SHP77 treated with DMSO at 0.1 percent for 48 hours (cell line): ENCODE measurements at places on chromosomes 2 and 18.

GRCh38 chr2:106026271-106027190 lies 167.6 kb downstream of the UXS1 start:
- DNase-seq: no peak

DNA sequence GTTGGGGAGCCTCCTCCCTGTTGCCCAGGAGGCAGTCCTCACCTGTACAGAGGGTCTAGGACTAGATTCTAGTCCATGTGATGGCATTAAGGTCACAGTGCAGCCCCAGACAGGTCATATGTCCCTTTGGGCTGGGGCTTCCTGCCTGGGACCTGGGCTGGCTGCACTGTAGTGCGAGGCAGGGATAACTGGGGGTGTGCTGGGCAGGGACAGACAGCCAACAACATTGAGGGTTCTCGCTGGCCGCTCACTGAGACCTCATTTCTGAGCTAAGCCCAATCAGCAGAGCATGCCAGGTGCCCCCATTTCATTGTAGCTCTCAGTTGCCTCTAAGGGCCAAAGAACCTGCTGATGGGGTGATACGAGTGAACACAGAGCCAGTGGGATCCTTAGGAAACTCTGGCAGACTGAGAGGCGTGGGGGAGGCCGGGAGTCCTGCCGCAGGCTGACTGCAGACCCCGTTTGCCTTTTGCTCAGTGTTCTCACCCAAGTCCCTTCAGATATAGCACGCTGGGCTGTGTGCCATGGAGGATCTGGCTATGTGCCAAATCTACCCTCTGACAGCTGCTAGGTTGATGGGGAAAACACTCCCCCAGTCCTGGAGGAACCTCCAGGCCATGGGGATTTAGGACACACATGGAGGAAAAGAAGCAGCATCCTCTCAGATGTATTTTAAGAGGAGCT lies 51.9 kb downstream of the DYSF start:
- DNase-seq: peak; percentile 43

- no peak for DNase-seq
Measured at GRCh38 chr18:23314672-23315071, 138.4 kb upstream of the RIOK3 start.

DNA sequence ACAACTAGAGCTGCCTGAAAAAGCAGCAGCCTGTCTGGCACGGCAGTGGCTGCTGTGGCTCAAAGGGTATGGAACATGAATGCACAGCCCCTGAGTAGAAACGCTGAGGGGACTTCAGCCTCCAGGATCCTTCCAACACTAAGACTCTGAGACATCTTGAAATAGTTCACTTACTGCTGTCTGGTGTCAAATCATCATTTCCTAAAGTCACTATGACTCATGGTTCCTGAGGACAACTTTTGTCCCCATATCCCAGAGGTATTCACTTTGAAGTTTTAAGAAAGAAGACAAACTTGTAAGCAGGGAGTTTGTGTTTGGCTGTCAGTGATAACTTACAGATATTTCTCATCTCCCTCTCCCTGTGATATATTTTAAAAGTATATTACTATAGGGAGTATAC lies 33.3 kb upstream of the NEB start:
- DNase-seq: no peak

DNA sequence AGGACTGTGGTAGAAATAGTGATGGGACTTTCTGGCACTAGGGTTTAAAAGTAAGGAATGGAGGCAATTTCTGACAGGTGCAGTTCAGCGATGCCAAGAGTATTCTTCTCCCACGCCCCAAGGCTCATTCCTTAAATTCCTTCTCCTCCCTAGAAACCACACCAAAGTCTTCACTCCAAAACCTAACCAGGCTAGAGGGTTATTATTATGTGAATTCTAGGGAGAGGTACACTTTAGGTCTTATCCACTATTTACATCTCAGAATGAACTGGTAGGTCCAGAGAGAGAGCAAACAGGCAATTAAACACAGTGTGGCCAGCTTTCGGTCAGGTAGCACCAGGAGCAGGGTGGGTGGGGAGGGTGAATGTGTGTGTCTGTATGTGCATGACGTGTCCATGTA lies 11.4 kb downstream of the IL1F10 start:
- DNase-seq: no peak

GRCh38 chr2:237351796-237352195 lies 62.2 kb downstream of the COL6A3 start:
- DNase-seq: no peak

DNA sequence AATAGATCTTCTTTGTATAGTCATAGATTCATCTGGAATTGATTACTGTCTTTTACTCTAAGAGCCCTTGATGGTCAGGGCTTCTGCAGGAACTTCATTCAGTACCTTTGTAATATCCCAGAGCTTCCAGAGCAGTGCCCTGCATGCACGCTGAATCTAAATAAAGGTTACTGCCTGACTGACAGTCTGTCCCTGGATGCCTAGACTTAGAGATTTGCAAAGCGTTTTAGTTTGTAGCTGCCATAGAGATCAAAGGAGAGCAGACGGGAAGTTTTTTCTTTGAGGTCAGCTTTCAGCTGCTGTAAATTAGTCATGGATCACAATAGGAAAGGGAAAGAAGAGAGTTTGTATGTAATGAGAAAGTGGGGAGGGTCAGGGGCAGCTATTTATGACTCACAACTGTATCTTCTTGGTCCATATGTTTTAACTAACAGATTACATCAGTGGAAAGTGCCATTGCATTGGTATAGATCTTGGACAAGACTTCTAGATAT lies 45.2 kb upstream of the NYAP2 start:
- DNase-seq: no peak

- DNase-seq: no peak
Measured at GRCh38 chr2:120791243-120791961, 55.7 kb downstream of the GLI2 start.

DNA sequence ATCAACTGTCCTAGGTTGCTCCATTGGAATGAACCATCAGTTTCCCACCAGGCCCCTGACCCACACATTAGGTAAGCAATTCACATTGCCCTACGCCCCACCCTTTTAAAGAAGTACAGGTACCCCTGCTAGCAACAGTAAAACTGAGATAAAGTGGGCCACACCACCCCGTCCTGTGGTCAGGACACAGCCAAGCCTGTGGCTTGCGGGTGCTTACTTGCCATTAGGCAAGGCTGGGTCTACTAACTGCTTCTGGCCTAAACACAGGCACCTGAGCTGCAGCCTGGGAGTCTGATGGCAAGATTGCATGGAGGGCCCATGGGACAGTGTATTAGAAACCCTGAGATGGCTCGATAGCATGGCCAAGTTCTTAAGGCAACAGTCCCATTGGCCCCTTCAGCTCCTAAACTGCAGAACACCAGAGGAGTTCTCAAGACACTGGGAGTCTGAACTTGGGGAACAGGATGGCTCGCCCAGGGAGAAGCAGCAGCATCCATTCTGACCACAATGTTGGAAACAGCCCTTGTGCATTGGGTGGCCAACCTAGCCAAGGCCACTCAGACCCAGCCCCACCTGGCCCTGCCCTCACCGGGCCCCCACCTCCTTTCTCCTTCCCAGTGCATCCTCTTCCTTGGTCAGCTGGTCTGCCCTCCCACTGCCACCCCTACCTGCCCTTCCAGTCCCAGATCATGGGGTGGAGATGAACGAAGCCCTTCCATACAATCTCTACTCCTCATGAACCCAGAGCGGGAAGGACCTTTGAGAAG lies 177.1 kb downstream of the TNS1 start:
- DNase-seq: no peak

DNA sequence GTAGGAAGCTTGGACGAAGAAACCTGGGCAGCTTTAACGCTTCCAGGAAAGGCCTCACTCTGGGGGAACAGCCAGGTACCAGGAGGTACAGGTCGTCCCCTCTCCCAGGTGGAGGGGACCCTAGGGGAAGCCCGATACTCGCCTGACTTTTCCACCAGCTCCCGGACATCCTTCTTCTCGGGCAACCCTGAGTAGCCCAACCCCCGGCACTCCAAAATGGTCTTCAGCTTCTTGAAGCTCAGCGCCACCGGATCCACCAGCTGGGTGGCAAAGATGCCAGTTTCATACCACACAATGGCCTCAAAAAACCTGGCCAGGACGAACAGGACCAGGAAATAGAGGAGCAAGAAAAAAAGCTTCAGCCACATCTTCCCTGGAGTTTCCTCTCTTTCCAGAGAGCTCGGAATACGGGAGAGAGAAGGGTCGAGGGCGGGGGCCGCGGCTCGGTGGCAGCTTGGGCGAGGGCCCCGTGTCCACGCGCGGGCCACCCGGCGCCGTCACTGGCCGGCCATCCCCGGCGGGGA lies 1.1 kb downstream of the RNF103 start:
- DNase-seq: no peak

DNA sequence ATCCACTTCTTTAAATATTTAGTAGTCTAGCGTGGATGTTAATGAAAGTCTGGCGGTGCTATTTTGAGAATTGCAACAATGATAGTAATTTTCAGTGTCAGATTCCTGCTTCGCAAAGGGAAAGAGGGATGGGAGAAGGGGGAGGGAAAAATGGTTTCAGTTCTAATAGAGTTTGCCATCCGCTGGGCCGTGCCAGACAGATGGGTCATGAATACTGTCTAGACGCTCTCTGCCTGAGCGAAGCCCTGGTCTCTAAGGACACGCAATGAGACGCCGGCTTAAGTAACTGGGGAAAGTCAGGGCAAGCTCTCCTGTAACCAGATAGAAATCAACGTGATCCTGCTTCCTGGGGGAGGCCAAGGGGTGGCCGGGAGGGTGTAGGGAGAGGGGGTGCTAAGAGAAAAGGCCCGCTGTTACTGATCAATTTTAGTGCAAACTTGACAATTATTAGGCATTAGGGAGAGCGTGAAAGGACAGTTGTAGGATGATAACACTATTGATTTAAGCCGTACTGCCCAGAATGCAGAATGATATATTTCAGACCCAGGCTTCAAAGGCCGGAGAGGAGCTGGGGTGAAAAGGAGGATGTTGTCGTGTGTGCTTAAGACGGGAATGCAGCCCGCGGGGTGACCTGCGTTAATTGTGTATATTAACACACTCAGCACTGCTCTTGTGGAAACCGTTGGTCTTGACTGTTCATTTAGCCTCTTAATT lies 229.2 kb downstream of the LDLRAD4 start:
- no peak for DNase-seq

DNA sequence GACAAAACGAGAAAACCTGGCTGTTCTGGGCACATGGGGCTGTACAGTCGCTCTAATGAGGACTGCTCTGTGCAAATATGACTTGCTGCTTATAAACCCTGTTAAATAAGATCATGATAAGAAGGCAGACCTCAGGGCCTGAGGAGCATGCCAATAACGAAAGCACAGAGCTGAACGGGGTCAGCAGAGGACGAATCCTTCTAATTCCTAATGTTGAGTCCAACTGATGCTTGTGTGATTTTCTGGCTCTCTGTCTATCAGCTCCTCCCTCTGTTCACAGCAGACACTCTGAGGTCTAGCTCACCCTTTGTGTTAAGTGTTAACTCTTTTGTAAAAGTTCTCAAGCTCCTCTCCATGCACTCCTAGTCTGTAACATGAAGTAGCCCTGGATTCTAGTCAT lies 167.2 kb upstream of the REV1 start:
- DNase-seq: no peak

GRCh38 chr2:234142530-234142929 lies 92.0 kb downstream of the SPP2 start:
- no peak for DNase-seq

GRCh38 chr2:105674859-105675541 lies 69.7 kb upstream of the NCK2 start:
- no peak for DNase-seq

DNA sequence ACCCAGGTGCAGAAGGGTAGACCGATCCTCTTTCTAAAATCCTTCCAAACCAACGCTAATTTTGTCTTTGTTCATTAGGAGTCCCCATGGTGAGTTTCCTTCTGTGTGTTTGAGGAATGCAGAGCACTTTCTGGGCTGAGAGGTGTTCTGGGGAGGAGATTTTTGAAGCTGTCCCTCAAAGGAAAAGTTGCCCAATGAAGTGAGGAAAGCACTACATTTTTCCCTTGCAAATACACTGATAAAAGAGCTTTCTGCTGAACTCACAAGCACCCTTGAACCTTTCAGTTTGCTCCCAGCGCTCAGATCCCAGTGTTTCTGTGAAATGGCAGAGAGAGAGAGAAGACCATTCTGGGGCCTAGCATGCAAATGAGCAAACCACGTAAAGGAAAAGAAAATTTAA lies 299.6 kb upstream of the FANCL start:
- no peak for DNase-seq

- no peak for DNase-seq
Measured at GRCh38 chr18:78699499-78699898, 280.1 kb upstream of the SALL3 start.

DNA sequence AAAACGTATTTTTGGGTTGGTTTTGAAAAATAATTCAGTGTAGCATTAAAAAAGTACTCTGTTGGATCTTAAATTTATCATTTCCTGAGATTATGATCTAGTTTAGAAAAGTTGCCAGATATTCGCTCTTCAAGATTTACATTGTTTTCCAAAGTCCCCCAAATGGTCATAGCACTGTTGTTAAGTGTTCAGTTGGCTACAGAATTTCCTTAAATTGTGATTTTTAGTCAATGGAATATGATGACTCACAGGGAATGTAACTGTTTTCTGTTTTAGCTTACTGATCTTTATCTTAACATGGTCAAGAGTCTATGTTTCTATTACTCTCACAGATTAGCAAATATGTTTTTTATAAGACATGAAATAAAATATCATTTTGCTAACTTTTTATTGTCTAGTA lies 23.2 kb downstream of the PLCL1 start:
- no peak for DNase-seq

GRCh38 chr2:115414466-115414865 lies 972.0 kb downstream of the DPP10 start:
- DNase-seq: no peak

GRCh38 chr2:85772841-85773491 lies 19.2 kb downstream of the ATOH8 start:
- DNase-seq: no peak

GRCh38 chr2:191247381-191248057 lies 2.3 kb downstream of the MYO1B start:
- no peak for DNase-seq

DNA sequence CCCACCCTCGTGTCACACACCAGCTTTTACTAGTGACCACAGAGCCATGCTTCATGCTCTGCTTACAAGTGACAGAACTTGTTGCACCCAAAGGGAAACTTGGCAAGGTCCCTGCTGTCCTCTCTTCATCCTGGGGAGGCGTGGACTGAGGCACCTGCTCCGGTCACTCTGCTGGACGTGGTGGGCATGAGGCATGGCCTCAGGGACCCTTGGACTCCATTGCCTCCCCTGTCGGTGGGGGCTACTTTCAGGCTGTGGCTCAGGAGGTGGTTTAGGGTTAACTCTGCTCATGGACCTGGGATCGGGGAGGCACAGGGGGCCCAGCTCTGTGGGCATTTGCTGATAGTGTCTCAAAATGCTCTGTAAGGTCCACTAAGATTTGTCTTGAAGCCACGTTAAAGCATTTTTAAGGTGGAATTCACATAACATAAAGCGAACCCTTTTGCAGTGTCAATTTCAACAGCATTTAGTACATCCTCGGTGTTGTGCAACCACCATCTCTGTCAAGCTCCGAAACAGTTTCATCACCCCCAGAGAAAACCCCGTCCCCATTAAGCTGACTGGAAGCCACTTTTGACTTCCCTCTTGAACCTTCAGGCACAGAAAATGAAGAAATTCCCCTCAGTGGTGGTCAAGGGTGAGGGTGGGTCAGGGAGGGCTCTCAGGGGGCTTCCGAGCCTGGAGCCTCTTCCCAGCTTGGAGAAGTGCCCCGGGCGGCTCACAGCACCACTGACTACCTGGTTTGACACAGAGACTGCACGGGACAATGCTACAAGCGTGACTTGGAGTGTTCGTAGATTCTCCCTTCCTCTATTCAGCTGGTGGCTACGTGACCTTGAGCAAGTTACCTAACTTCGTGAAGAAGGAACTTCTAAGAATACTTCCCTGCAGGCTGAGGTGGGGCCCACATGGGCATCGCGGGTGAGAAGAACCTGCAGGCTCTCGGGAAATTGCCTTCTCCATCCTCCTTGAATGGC lies 100.0 kb upstream of the HDAC4 start:
- no peak for DNase-seq

- no peak for DNase-seq
Measured at GRCh38 chr18:74373428-74373827, 57.8 kb downstream of the C18orf63 start.
